ENCODE measurements at places on chromosomes 11 and 22.
A peak's percentile ranks its signal among the peaks of the same experiment; 100 is the strongest.

GRCh38 chr11:120054753-120055045 lies 83.2 kb downstream of the TRIM29 start:
- H3K27ac ChIP-seq = no peak overlapping the region
- no peak for DNase-seq
- no peaks in the 10 kb centered on the region for H3K4me1 ChIP-seq
- no peaks in the 10 kb centered on the region for H3K36me3 ChIP-seq
- H3K4me3 ChIP-seq = no peak overlapping the region

GRCh38 chr11:118705111-118705741 lies 25.8 kb upstream of the TREH start:
- peak overlapping the region; percentile 54 for H3K4me3 ChIP-seq
- no peaks in the 10 kb centered on the region for H3K27me3 ChIP-seq
- DNase-seq = peak; percentile 19
- H3K36me3 ChIP-seq = peaks cover 10% of the 10 kb centered on the region
- H3K4me1 ChIP-seq = peaks cover 25% of the 10 kb centered on the region

DNA sequence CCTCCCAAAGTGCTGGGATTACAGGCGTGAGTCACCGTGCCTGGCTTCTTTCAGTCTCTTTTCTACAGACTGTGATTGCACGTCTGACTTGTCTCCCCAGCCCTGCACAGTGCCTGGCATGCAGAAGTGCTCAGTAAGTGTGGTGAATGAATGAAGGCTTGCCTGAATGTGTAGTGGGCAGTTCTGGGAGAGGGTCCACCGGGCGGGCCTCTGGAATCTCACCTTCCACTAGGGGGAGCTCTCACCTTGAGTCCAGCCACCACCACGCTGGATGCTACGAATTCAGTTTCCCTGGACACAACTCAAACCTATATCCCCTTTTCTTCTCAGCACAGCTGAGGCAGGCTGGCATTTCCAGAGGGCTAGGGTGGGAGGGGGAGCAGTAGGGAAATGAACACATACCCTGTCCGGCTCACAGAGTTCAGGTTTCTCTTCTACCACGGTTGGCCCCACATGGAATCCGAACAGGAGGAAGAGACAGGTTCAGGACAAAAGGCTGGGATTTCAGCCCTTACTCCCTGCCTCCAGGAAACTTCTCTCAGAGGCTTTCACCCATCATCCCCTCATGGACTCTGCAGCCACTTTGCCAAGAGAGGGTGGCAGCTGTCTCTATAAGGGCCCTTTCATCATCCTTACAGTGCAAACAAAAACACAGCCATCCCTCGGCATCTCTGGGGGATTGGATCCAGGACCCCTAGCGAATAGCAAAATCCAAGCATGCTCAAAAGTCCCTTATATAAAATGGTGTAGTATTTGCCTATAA lies 86.8 kb downstream of the NECTIN1 start:
- H3K27me3 ChIP-seq = no peaks in the 10 kb centered on the region
- DNase-seq = peak; percentile 21
- H3K4me3 ChIP-seq = no peak overlapping the region
- no peaks in the 10 kb centered on the region for H3K36me3 ChIP-seq
- H3K4me1 ChIP-seq = no peaks in the 10 kb centered on the region

GRCh38 chr11:101996111-101996510 lies 51.1 kb upstream of the CFAP300 start:
- H3K27ac ChIP-seq = no peak overlapping the region
- H3K36me3 ChIP-seq = no peaks in the 10 kb centered on the region
- no peak overlapping the region for H3K4me3 ChIP-seq
- no peak for DNase-seq
- H3K27me3 ChIP-seq = no peaks in the 10 kb centered on the region

DNA sequence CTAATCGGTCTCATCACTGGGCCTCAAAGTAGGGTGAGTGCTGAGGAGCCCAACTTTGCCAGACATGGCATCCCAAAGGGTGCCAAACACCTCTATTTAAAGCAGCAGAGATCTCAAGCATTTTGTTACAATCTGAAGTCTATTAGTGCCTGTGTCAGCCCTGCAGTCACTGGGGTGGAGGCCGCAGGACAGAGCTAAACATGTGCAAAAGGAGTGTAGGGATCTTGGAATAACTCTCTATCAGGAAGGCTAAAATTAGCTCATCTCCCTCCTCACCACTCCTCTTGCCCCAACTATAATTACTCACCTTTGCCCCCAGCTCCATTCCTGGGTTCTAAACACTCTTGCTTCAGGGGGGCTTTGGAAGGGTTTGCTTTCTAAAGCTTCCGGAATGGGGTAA lies 87.5 kb downstream of the TIMP3 start:
- H3K27me3 ChIP-seq = no peaks in the 10 kb centered on the region
- no peaks in the 10 kb centered on the region for H3K4me1 ChIP-seq
- H3K36me3 ChIP-seq = no peaks in the 10 kb centered on the region
- no peak overlapping the region for H3K4me3 ChIP-seq

DNA sequence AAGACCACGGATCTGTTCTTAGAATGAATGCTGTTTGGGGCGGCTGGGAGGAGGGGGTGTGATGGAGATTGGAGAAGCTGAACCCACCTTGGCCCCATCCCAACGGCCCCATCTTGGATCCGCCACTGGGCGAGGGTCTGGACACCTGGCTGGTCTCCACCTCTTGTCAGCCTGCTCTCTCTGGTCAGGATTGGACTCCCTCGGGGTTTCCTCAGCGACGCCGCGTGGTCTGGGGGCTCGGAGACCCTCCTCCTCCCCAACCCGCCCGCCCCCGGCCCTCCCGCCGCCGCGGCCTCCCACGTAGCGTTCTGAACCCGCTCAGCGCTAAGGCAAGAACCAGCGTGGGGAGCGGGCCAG lies 4.3 kb upstream of the FLI1 start:
- peaks cover 34% of the 10 kb centered on the region for H3K4me1 ChIP-seq
- H3K36me3 ChIP-seq = peaks cover 4% of the 10 kb centered on the region
- no peak overlapping the region for H3K4me3 ChIP-seq
- H3K27me3 ChIP-seq = peaks cover 47% of the 10 kb centered on the region
- no peak for DNase-seq

GRCh38 chr11:15918212-15918611 lies 438.1 kb downstream of the SOX6 start:
- H3K27me3 ChIP-seq = peaks cover 10% of the 10 kb centered on the region
- DNase-seq = no peak
- H3K27ac ChIP-seq = no peak overlapping the region
- H3K4me1 ChIP-seq = no peaks in the 10 kb centered on the region
- H3K4me3 ChIP-seq = no peak overlapping the region
- no peaks in the 10 kb centered on the region for H3K36me3 ChIP-seq

- H3K27me3 ChIP-seq = peaks cover 8% of the 10 kb centered on the region
- no peaks in the 10 kb centered on the region for H3K36me3 ChIP-seq
- peaks cover 14% of the 10 kb centered on the region for H3K4me1 ChIP-seq
- H3K27ac ChIP-seq = no peak overlapping the region
- no peak overlapping the region for H3K4me3 ChIP-seq
- DNase-seq = no peak
These were observed 80.9 kb upstream of the MYO18B start for GRCh38 chr22:25661073-25661472.

DNA sequence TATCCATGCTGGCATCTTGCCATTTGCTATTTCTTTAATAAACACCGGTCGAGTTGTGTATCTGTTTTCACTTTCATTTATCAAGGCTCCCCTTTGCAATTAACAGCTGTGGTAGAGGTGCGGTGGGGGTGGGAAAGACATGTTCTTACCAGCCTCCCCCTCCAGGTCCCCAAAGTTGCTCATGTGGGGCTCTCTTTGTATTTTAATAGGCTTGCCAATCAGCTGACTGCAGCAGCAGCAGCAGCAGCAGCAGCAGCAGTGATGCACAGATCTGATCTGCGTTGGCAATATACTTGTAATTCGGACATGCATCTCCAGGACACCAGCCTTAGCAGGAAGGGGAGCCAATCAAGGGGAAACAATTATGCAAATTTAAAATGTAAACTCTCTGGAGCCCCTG lies 40.3 kb upstream of the E2F8 start:
- H3K27ac ChIP-seq = no peak overlapping the region
- no peak for DNase-seq
- H3K4me1 ChIP-seq = no peaks in the 10 kb centered on the region
- peaks cover 11% of the 10 kb centered on the region for H3K27me3 ChIP-seq
- H3K36me3 ChIP-seq = no peaks in the 10 kb centered on the region

- DNase-seq = no peak
- H3K36me3 ChIP-seq = no peaks in the 10 kb centered on the region
- H3K27ac ChIP-seq = no peak overlapping the region
- no peaks in the 10 kb centered on the region for H3K27me3 ChIP-seq
These were observed 13.1 kb upstream of the SLC16A8 start for GRCh38 chr22:38097058-38097457.

- DNase-seq = no peak
- peaks cover 13% of the 10 kb centered on the region for H3K36me3 ChIP-seq
- peak overlapping the region; percentile 84 for H3K27ac ChIP-seq
- H3K4me1 ChIP-seq = peaks cover 26% of the 10 kb centered on the region
- H3K27me3 ChIP-seq = no peaks in the 10 kb centered on the region
- peak overlapping the region; percentile 48 for H3K4me3 ChIP-seq
These were observed 52.6 kb downstream of the SWAP70 start for GRCh38 chr11:9716275-9717039.

- H3K4me3 ChIP-seq = no peak overlapping the region
- no peaks in the 10 kb centered on the region for H3K27me3 ChIP-seq
- peaks cover 12% of the 10 kb centered on the region for H3K4me1 ChIP-seq
- H3K27ac ChIP-seq = no peak overlapping the region
- no peaks in the 10 kb centered on the region for H3K36me3 ChIP-seq
These were observed 469 bp downstream of the KCNK7 start for GRCh38 chr11:65595131-65595530.

DNA sequence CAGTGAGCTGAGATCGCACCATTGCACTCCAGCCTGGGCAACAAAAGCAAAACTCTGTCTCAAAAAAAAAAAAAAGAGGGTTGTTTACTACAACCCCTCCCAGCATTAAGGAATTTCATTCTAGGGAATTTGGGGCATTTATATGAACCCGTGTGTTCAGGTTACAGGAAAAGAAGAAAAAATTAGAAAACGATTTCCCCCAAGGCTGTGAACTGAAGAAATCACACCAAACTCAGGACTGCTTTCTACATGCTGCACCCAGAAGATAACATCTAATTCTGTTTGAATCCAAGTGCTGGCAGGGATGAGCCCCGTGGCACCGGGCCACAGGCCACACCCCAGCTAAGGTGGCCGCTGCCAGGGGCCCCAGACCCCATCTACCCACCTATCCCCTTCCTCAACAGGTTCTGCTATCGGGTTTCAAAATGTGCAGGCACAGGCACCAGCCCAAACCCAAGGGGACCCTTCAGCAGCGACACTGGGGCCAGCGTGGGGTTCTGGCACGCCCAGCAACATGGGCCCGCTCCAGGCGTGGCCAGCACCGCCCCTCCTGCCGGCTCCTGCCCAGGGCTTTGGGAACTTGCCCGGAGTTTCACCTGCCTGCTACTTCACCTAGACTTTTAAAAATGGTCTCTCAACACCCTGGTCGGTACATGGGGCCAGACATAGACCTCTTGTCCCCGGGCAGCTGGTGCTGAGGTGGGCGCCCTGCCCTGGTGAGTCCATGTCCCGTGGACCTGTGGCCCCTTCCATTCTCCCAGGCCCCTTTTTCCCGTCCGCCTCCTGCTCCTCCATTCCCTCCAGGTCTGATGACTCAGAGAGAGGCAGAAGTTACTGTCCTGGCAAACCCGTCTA lies 11.8 kb downstream of the CELSR1 start:
- no peak for DNase-seq
- no peak overlapping the region for H3K4me3 ChIP-seq
- peaks cover 10% of the 10 kb centered on the region for H3K4me1 ChIP-seq
- H3K27ac ChIP-seq = no peak overlapping the region
- no peaks in the 10 kb centered on the region for H3K36me3 ChIP-seq

- DNase-seq = no peak
- peak overlapping the region; percentile 67 for H3K4me3 ChIP-seq
- no peaks in the 10 kb centered on the region for H3K27me3 ChIP-seq
- peak overlapping the region; percentile 89 for H3K27ac ChIP-seq
- peaks cover 97% of the 10 kb centered on the region for H3K4me1 ChIP-seq
- H3K36me3 ChIP-seq = peaks cover 10% of the 10 kb centered on the region
These were observed 46.1 kb downstream of the MICAL2 start for GRCh38 chr11:12156301-12157140.

DNA sequence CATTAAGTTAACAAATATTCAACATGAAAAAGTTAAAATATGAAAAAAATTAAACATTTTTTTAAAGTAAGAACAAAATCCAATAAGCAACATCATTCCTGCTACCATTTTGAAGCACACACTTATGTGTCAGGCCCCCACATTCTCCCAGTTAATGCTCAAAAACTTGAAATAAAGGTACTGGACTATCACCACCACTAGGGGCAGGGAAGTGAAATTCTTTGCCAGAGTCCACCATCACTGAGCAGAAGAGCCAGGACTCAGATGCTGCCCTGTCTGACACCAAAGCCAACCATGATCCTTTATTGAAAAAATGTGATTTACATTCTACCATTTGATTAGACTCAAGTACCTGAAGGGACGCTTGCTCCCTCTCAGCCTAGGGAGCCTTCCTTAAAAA lies 39.1 kb downstream of the PITPNB start:
- H3K27ac ChIP-seq = no peak overlapping the region
- peaks cover 2% of the 10 kb centered on the region for H3K36me3 ChIP-seq
- H3K4me3 ChIP-seq = no peak overlapping the region
- no peaks in the 10 kb centered on the region for H3K27me3 ChIP-seq

DNA sequence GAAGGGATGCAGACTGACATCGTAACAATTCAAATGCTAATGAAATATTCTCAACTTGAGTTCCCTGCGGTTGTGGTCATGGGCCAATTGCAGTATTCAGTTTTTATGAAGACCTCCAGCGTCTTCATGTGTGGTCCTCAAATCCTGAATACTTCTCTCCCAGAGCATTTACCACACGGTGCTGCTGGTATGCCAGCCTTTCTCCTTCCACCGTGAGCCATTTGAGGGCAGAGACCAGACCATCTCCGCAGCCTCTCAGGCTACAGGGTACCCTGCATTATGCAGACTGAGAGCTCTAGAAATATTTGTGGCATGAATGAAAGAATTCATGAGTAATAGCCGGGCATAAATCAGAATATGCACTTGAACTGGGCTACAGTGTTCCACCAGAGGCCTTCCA lies 289.7 kb downstream of the ST3GAL4 start:
- H3K4me1 ChIP-seq = no peaks in the 10 kb centered on the region
- H3K36me3 ChIP-seq = no peaks in the 10 kb centered on the region
- no peak overlapping the region for H3K4me3 ChIP-seq
- DNase-seq = no peak

DNA sequence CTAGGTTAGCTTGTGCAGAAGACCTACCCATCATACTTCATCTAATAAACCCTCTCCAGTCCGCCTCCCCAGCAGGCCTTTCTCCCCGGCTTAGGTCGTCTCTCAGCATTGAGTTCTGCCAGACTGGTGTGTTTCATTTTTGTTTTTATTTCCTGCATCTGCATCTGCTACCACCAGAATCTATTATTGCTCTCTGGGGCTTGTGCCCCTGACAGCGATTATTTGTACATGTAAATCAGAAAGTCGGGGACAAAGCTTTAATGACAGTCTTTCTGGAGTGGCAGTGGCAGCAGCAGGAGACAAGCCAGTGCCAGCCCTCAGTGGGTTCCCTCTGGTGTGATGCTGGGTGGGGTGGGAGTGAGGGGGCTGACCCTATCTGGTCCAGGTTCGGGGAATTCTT lies 127.5 kb downstream of the PKNOX2 start:
- DNase-seq = no peak
- no peaks in the 10 kb centered on the region for H3K36me3 ChIP-seq
- H3K4me1 ChIP-seq = no peaks in the 10 kb centered on the region
- H3K27ac ChIP-seq = no peak overlapping the region
- H3K4me3 ChIP-seq = no peak overlapping the region

Data from activated T-cell treated with anti-CD3 and anti-CD28 coated beads, Interleukin-2, amount 50 U/mL, for 72 hours (primary cell).